T-helper 1 cell (primary cell): ENCODE measurements at places on chromosomes 11 and 22.

DNA sequence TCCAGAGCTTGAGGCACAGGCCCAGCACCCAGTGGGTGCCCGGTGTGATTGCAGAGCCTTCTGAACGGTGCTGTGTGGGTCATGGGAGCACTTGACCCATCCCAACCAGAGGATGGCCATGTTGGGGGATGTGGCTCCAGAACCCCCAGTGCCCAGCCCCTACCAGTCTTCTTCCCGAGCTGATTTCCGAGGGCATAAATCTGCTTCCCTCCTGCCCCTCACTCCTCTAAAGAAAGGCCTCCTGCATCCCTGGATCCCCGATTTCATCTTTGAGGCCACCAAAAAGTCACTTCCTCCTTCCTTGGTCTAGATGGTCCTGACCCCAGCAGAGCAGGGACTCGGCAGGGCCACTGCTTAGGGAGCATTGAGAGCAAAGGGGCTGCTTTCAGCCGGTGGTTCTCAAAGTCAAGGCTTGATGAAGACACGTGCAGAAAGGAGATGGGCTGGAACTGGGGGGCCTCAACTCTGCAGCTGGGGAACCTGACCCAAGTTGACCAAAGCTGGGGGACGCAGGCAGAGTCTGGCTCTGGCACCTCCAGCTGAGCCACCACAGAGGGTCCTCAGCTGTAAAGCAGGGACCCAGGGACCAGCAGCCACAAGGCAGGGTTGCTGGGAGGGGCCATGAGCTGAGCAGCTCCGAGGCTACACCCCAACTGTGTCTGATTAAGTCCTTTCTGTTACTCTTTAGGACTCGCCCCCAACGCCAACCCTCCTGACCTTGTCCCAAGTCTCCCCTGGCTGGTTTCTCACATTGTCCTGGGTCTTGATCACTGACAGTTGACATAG is 56.6 kb downstream of the LINC01488 start:
- no peak for DNase-seq

DNA sequence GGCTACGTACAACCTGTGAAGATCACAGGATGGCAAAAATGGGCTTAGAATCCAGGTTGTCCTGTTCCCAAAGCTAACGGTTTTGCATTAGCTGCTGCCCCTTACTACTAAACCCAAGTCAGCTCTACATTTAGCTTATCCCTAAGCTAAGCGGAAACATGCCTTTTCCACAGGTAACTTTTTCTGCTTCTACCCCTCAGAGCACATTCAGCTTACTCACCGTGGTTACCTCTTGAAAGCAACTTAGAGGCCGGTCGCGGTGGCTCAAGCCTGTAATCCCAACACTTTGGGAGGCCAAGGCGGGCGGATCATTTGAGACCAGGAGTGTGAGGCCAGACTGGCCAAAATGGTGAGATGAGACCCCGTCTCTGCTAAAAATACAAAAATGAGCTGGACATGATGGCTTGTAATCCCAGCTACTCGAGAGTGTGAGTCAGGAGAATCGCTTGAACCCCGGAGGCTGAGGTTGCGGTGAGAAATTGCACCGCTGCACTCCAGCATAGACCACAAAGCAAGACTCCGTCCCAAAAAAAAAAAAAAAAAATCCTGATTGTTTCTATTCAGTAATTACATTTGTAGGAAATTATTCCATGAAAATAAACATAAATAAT is 790 bp upstream of the TMEM41B start:
- DNase-seq: no peak

DNA sequence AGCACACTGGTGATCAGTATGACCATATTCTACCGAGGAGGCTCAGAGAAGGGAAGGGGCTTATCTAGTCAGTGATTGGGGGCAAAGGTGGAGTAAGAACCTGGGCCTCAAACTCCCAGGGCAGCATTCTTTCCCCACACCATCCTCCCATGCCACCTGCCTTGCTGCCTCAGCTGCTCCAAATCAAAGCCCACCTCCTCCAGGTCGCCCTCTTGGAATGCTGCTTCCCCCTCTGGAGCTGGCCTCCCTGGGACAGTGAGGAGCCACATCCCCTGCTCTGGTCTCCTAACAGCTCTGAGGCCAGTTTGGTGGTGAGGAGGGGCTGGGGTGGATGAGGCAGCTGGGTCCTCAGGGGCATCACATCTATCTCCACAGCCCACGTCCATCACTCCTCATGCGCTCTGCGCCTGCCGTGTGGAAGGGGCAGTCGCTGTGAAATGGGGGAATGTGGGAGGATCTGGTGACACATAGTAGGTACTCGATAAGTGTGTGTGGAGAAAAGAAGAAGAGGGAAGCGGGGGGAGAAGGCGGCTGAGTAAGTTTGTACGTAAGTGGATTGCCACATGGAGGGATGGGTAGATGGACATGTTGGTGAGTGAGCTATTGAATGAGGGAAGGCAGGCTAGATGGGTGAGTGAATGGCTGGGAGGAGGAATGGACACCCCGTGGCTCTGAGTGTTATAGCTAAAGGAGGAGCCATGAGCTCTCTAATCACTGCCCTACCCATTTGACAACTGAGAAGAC is 16.1 kb upstream of the ARHGEF17 start:
- DNase-seq: no peak

- no peak for DNase-seq
Measured at GRCh38 chr11:27315836-27316235, 47.2 kb downstream of the CCDC34 start.

DNA sequence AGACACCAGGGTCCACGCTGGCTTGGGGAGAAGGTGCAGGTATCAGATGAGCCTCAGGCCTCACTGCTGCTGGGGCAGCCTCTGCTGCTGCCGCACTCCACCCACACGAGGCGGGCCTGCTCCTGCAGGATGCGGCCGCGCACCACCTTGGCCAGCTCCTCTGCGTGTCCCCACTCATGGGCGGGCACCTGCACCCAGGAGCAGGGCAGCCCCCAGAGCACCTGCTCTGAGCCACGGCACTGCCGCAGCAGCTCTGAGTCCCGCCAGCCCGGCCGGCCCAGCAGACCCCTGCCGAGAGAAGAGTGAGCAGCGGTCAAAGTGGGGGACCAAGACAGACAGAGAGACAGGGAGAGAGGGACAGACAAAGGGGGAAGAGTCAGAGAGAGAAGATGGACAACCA is 4.9 kb upstream of the MFNG start:
- DNase-seq: no peak

DNA sequence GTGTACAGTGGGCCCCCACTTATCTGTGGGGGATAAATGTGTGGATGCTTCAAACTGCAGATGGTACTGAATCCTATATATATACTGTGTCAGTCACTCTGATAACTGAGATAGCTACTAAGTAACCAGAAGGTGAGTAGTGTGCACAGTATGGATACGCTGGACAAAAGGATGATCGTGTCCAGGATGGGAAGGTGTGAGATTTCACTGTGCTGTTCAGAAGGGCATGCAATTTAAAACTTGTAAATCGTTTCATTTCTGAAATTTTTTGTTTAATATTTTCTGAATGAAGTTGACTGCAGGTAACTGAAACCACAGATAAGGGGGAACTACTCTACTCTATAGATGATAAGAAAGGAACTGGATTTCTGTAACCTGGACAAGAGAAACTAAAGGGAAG is 52.1 kb upstream of the SESN3 start:
- no peak for DNase-seq

DNA sequence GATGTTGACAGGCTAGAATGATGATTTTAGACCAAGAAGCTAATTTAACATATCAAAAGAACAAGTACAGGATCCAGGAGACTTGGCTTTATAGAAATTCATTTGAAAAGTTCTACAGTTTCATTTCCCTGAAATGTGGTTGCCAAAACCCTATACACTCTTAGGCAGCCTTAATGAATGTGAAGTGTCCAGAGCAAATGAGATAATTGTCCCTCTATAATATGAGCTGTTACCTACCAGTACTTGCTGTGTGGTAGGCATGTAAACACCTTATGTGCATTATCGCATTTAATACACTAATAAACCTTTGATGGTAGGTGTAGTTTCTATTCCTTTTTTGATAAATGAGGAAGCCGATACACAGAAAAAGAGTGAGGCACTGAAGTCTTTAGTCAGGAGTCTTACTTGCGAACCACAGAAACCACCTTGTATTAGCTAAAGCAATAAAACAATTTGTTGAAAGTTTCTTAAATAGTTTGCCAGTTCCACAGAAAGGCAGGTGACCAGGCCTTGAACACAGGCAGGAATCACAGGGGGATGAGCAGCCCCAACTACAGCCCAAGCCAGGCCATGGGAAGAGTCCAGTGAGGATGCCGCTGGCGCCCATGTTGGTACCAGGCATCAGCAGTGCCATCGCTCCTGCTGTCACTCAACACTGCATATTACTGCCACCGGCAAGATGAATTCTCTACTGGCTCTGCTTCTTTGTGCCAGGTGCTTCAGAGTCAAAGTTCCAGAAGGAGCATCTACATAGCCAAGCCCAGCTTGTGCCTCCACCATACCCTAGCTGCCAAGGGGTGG is 81.7 kb downstream of the SWAP70 start:
- no peak for DNase-seq

DNA sequence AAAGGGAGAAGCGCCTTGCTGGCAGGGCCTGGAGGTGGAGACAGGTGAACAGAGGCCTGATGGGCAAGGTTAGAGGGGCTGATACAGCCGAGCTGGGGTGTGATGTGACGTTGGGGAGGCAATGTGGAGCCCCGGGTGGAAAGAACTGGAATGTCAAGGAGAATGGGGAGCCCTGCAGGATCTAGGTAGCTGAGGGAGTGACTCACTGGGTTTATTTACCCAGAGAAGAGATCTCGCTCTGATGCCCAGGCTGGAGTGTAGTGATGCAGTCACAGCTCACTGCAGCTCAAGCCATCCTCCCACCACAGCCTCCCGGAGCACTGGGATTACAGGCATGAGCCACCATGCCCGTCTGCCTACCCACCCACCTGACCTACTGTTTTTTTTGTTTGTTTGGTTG is 1.9 kb upstream of the CYB5R3 start:
- no peak for DNase-seq

- DNase-seq: no peak
Measured at GRCh38 chr11:37724315-37724714, 1126.3 kb upstream of the RAG2 start.

GRCh38 chr11:61486779-61487178 is 21.8 kb upstream of the LRRC10B start:
- no peak for DNase-seq

- DNase-seq: no peak
Measured at GRCh38 chr11:68336716-68337115, 24.3 kb downstream of the LRP5 start.

- no peak for DNase-seq
Measured at GRCh38 chr11:104668797-104669463, 229.3 kb downstream of the CASP12 start.

- peak; percentile 36 for DNase-seq
Measured at GRCh38 chr11:96015906-96016565, 92.1 kb upstream of the MTMR2 start.

GRCh38 chr11:73866095-73866579 is 10.5 kb downstream of the COA4 start:
- DNase-seq: no peak

GRCh38 chr11:63698976-63699733 is 17.9 kb downstream of the RTN3 start:
- DNase-seq: no peak

- no peak for DNase-seq
Measured at GRCh38 chr11:45995342-45995734, 72.9 kb downstream of the LARGE2 start.

DNA sequence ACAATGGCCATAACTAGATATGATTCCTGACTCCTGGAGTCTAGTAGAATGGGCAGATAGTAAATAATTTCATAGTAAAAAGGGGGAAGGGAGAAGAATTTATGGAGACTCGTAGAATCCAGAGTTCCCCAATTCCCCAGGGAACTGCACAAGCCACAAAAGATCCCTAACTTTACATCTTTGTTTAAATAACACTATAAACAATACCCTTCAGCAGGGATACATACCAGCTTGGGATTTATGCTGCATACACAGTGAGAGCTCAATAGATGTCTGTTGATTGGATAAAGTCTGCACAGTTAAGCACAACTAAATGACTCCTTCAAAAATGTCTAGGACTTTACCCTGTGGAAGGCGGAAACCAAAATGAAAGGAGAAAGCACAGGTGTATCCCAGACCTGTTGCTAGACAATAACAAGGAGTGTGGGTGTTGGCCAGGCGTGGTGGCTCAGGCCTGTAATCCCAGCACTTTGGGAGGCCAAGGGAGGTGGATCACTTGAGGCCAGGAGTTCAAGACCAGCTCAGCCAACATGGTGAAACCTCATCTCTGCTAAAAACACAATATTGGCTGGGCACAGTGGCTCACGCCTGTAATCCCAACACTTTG is 6.8 kb downstream of the SLC35F2 start:
- no peak for DNase-seq

DNA sequence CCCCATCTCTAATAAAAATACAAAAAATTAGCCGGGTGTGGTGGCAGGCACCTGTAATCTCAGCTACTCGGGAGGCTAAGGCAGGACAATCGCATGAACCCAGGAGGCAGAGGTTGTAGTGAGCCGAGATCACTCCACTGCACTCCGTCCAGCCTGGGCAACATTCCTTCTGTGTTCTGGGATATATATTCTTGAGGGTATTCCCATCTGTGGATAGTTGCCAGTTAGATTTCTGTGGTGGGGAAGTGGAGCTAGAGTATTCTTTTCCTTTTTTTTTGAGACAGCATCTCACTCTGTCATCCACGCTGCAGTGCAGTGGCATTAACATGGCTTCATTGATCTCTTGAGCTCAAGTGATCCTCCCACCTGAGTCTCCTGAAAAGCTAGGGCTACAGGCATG is 9.1 kb upstream of the ZNF74 start:
- DNase-seq: no peak

- DNase-seq: no peak
Measured at GRCh38 chr11:14554959-14555358, 34.8 kb upstream of the PSMA1 start.

DNA sequence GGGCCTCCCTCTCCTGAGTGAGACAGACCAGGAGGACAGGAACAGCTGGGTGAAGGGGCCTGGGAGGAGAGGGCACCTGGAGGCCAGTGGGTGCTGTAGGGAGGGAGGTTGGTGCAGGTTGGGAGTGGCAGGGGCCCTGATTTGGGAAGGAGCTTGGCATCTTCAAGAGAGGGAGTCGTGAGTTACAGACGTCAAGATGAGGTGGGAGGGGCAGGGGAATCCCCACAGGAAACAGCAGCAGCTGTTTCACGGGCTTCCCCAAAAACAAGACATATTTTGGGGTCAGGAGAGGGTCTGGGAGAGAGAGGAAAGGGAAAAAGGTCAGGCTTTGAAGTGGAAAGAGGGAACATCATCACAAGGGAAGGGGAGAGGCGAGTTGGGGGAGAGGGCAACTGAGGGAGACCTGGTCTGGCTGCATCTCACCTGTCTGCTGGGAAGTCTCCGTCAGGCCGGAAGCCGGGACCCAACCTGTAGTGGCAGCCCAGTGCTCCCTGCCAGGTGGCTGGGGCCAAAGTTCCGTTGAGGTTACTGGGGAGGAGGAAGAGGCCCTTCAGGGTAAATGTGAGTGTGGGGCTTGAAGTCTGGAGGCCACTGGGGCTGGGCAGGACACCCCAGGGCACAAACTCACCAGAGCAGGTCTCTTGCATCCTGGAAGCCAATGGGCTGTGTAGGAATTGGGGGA is 4.4 kb downstream of the NAALADL1 start:
- DNase-seq: peak; percentile 21
